Upper lobe of right lung (tissue), 1 donor: ENCODE measurements at places on chromosomes 16 and 17. TPM values are rescaled to one million over a fixed set of nuclear protein-coding genes. Genes with fewer than 3 reads are reported as not detected.

Gene CHST5
- total RNA-seq = not detected

Gene KRT20
- total RNA-seq = not detected

- DNase-seq = no peak
These were observed 119.7 kb upstream of the MYOCD start for GRCh38 chr17:12545877-12546513.

- DNase-seq = no peak
These were observed 262.6 kb downstream of the PRKCA start for GRCh38 chr17:66564992-66565465.

DNA sequence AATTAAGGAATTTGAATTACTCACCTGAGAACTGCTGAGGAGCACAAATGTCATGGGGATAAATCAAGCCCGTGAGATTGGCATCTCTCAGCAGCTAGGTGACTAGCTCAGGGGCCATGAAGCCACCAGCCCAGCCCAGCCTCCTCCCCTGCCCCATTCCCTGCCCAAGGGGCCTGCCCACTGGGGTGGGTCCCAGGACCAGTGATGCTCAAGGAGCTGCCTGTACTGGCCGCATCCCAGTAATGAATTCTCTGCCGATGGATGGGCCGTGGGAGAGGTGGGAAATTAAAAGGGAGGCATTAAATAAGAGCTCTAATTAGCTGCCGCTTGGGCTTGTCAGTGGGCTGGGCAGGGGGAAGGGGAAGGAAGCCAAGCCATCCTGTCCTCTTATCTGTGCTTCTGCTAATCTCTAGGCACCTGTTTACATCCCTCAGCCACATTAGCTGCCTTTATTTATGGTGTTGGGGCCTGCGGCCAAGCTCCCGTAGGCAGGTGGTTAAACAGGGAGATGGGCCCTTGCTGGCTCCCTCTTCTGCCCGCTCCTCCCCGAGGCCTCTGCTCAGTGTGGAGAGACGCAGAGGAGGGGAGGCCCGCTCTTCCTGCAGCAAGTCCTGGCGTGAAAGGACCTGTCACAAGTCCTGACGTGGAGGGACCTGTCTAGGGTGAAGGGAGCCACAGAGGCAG is 48.8 kb downstream of the PIPOX start:
- DNase-seq = no peak

- no peak for DNase-seq
These were observed 135.7 kb upstream of the XYLT1 start for GRCh38 chr16:17606460-17606859.
